ENCODE measurements at places on chromosomes 2 and 18.

DNA sequence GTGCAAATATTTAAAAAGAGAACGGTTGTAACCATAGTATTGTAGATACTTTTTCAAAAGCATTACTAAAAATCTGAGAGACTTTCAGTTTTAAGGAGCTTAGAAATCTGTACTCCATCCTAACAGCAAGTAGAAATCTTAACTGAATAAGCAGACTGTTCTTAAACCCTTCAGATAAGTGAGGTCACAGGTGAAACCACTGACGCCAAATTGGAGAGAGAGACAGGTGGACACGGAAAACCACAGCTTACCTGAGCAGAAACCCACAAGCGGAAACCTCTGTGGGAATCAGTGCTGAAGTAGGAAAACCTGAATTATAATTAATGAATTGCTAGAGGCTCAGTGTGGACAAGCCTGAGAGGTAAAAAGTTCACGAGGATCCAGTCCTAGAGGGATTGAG lies 959.4 kb upstream of the CELF4 start:
- no peak for DNase-seq

- no peak for DNase-seq
Observed at GRCh38 chr2:169090133-169090820, 20.9 kb downstream of the DHRS9 start.

DNA sequence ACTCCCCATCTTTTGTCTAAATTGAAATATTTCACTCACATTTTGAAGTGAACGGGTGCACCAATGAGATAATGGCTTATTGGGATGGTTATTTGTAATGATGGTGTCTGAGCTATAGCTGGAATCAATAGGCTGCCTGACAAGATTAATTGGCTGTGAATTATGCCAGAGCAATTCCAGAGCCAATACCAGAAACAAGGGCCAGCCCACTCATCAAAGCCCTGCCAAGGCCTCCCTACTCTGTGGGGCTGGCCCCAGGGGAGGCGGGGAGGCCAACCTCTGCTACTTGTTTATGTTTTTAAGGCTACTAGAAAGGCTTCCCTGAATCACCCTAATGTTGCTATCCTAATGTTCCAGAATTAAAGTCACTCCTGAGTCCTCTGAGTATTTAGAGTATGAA lies 29.1 kb upstream of the NEMP2 start:
- DNase-seq: no peak

DNA sequence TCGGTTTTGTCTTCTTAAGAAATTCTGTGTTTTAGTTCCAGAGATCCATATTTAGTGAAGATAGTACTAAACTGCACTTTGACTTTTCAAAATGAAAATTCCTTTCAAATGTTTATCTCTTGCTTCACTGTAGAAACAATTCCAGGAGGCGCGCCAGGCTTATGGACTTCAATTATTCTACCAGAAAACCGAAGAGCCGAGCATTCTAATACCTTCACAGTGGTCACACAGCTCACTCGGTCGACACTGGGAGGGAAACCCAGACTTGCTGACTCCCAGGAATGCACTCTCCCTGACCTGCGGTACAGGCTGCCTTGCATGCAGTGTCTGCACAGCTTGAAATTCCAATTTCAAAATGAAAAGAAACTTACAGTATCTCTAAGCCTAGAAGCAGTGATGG lies 119.9 kb upstream of the PIEZO2 start:
- no peak for DNase-seq

DNA sequence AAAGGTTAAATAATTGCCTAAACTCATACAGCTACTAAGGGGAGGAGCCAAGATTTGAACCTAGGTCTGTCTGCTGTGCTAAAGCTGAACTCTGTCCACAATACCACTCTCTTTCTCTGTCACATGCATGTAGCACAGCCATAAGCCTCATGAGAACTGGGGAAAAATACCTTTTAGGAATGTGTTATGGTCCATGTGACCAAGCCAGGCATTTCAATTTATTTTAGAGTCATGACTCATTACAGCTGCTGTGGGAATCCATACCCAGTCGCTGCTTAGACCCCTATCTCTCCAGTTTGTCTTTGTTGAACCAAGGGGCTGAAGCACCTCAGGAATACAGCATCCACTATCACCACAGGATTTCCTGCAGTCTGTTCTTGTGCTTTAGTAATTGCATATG lies 200.0 kb upstream of the SIX3 start:
- no peak for DNase-seq

DNA sequence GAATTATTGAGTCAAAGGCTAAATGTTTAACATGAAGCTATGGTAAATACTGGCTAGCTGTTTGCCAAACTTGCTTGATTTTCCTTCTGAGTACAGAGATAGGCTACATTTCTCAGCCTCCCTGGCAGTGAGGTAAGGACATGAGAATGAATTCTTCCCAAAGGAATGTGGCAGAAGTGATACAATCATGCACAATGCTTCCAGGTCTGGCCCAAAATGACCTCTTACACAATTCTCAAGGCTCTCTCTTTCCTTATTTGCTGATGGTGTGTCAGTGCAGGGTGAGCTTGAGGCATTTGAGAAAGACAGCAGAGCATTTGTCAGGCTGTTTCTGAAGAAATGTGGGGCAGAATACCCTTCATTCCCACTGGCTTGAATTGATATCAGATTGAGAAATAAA lies 95.6 kb upstream of the NABP1 start:
- no peak for DNase-seq

Data from stimulated activated effector memory CD8-positive, alpha-beta T cell treated with anti-CD3 and anti-CD28 coated beads, Interleukin-12 subunit alpha, Interleukin-12 subunit beta, amount 100 ng/mL, for 72 hours (primary cell).